ENCODE measurements at places on chromosomes 4 and X.

DNA sequence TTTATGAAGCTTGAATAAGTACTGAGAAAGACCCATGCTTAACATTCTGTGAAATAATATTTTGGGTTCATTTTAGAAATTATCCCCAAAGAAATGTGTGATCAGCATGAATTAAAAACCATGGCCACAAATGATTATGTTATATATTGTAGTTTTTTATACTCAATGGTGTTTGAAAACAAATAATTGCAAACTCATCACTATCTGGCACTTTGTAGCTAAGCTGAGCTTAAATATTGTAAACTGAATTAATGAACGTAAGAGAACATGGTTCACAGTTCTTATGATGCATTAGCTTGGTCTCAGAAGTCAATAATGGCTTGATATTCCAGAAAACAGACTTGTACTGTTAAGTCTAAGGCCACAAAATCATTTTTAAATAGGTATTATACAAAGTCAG is 24.6 kb upstream of the ASB5 start:
- DNase-seq = no peak

- DNase-seq = peak; percentile 89
Measured at GRCh38 chr4:139453371-139454110, 380 bp upstream of the RAB33B start.

DNA sequence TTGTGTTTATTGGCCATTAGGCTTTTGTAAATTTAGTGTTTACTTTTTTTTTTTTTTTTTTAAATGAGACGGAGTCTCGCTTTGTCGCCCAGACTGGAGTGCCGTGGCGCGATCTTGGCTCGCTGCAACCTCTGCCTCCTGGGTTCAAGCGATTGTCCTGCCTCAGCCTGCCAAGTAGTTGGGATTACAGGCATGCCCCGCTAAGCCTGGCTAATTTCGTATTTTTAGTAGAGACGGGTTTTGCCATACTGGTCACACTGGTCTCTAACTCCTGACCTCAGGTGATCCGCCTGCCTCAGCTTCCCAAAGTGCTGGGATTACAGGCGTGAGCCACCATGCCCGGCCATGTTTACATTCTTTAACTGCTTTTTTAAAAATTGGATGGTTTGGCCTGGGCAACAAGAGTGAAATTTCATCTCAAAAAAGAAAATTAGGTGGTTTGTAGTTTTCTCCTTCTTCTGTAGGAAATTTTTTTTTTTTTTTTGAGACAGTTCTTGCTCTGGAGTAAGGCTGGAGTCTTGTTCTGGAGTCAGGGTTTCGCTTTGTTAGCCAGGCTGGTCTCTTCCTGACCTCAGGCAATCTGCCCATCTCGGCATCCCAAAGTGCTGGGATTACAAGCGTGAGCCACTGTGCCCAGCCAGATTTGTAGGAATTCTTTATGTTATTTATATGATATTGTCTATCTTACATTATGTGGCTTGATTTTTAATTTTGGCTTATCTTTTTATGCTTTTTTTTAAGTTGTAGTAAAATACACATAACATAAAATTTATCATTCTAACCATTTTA is 15.1 kb downstream of the UBE2K start:
- no peak for DNase-seq

DNA sequence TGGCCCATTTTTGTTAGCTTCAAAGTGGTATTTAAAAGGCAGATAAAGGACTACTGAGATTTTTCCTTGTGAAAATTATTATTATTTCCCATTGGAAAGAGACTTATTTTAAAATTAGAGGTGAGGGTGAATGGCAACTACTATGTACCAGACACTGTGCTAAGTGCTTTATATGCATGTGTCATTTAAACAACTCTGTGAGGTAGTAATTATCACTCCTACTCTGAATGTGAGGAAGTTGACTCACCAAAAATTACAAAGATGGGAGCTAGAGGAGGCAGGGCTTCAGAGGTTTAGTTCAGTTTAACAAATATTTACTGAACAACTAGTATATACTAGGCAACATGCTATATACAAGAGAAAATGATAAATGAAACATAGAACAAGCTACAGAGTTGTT is 78.2 kb downstream of the MSL3 start:
- DNase-seq = no peak

- no peak for DNase-seq
Measured at GRCh38 chrX:13265549-13266132, 54.2 kb downstream of the ATXN3L start.

DNA sequence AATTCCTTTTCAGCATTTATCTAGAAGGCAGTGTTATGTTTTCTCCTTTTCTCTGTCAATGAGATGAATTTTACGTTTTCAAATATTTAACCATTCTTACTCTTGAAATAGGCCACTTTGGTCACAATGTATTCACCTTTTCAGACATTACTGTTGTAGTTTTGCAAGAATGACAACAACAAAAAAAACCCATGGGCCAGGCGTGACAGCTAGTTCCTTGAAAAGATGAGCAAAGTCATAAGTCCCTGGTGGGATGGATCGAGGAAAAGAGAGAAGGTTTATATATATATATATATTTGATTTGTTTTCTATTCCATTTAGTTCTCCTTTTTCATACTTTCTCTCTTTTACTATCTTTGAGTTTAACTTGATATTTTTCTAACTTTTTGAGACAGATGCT is 38.1 kb upstream of the ACSL1 start:
- DNase-seq = no peak

GRCh38 chr4:62622089-62622488 is 1422.0 kb downstream of the ADGRL3 start:
- DNase-seq = no peak

- no peak for DNase-seq
Measured at GRCh38 chr4:146976145-146976544, 30.5 kb upstream of the TTC29 start.

- DNase-seq = no peak
Measured at GRCh38 chrX:131987252-131987651, 35.9 kb upstream of the STK26 start.

- no peak for DNase-seq
Measured at GRCh38 chrX:13293700-13294099, 26.2 kb downstream of the ATXN3L start.

DNA sequence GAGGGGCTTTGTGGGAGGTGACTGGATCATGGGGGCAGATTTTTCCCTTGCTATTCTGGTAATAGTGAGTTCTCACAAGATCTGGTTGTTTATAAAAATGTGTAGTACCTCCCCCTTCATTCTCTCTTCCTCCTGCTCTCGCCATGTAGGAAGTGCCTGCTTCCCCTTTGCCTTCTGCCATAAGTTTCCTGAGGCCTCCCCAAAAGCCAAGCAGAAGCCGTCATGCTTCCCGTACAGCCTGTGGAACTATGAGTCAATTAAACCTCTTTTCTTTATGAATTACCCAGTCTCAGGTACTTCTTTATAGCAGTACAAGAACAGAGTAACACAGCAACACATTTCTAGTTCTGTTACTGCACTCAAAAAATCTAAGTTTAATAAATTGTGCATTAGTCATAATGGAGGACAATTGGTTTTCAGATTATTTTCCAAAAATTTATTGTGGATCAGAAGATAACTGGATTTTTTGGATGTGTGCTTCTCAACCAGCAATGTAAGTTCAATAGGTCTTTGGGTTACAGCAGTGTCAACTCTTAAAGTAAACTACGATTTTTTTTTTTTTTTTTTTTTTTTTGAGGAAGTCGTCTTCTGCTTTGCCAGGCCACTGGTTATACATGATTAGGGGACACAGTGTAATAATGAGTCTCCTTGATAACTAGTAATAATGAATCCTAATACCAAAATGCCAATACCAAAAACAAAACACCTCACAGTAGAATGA is 69.9 kb downstream of the CHIC2 start:
- no peak for DNase-seq

GRCh38 chr4:94011190-94011589 is 182.6 kb downstream of the ATOH1 start:
- no peak for DNase-seq

DNA sequence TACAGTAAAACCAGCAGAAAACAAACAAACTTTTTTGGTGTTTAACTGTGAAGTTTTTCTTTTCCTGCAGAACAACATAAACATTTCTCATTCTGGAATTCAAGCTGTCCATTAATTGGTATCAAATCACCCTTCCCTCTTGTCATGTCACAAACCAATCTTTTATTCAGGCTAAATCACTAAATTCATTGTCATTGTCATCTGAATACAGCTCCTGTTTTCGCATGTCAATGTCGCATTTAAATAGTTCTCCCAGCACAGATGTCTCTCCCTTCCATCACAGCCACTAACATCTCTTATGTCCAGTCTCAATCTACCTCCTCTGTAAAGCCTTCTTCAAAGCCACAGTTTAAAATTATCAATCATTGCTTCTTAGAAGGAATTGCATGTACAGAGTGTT is 192.1 kb upstream of the PCDH10 start:
- no peak for DNase-seq

DNA sequence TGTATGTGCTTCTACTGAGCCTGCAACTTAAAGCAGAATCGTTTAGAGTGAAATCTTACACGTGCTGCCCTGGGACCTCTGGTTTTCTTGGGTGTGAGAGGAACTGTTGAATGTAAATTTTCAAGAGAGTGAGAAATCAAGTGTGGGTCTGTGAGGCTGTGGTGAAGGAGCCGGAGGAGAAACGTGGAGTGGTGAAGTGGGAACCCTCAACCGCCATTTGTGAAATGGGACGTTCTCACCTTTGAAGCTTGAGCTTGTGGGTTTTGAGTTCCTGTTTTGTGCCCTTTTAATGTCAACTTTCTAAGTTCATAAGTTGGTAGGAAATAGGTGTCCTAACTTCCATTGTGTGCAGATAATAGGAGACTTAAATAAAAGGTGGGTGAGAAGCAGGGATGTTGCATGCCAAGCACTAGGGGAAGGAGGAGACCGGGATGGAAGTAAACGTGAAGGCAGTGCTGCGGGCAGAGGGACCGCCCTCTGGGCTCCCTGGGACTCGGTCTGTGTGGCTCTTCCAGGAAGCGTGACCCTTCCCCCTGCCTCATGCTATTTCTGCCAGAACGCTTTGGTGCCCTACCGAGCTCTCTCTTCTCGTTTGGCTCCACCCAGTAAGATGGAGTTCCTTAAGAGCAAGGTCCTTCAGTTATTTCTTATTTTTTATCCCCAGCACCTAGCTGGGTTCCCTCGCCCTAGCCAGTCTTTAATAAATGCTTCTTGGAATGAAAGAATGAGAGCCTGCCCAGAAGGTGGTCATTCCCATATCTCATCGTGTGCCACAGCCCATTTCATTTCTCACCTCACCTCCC is 56.0 kb downstream of the TMEM131L start:
- no peak for DNase-seq

DNA sequence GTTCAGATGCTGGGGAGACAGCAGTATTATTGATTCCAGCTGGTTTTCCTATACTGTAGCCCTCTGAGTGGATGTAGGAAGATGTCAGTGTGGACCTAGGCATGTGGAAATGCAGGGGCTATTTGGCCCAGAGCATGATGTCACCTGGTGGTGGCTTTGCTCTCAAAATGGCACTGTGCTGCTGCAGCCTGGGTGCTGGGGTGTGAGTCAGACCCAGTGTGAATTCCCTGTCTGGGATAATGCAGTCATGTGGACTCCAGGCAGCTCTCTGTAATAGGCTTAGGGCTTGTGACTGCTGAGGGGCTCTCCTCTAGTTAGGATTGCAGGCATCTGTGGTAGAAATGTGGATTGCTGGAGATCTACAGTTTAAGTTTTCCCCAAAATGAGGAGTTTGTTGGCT is 70.7 kb downstream of the DCAF8L2 start:
- DNase-seq = no peak

DNA sequence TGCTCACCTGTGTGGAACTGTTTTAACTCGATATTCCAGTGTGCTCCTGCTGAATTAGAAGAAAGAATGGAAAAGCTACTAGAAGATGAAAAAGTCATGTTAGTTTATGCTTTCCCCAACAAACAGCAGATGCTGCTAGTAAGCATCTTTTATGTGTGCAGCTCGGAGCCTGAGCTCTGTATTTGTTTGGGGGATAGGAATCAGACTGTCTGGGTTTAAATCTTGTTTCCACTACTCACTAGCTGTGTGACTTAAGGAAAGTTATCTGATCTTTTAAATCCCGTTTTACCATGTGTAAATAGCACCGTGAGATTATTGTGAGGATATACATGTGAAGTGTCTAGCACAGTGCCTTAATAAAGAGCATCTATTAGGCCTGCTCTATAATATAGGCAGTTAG is 24.0 kb upstream of the SPARCL1 start:
- no peak for DNase-seq

- no peak for DNase-seq
Measured at GRCh38 chrX:38347136-38347535, 5.3 kb upstream of the OTC start.

DNA sequence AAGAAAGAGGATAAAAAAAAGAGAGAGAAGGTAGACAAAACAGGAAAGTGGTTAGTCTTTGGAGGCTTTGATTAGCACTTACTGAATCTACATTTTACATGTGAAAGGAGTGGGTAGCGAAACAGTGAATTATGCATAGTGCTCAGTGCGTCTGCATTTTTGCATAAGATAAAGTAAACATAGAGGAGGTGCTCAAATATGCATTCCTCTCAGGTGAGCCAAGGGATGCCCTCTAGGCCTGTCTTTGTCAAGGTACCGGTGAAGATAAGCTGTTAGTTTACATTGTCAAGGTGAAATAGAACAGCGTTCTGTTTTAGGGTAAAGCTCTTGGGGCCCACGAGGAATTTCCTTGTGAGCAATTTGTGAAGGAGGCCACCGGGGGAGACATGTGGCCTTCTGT is 260.6 kb downstream of the TRIML1 start:
- no peak for DNase-seq

- DNase-seq = no peak
Measured at GRCh38 chr4:96247096-96247495, 407.2 kb downstream of the PDHA2 start.

- DNase-seq = no peak
Measured at GRCh38 chr4:59966758-59967157, 1233.4 kb upstream of the ADGRL3 start.

DNA sequence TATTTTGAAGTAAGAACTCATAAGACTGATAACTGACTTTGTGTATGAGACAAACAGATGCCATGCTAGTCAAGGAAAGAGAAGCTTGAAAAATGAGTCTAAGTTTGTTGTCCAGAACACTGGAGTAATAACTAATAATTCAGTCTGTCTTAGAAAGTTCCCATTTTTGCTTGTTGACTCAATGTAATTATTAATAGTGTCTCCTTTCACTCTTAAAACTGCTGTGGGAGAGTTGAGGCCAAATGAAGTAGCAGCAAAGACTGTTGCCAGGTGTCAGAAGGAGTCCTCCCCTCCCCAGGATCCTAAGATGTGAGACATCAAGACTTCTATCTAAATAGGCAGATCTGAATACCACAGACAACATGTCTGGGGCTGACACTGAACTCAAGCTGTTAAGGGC is 20.8 kb upstream of the FAM13A start:
- no peak for DNase-seq

- DNase-seq = peak; percentile 65
Measured at GRCh38 chrX:109475174-109475891, 6.6 kb downstream of the GUCY2F start.

GRCh38 chr4:66837279-66837922 is 707.9 kb downstream of the CENPC start:
- no peak for DNase-seq

DNA sequence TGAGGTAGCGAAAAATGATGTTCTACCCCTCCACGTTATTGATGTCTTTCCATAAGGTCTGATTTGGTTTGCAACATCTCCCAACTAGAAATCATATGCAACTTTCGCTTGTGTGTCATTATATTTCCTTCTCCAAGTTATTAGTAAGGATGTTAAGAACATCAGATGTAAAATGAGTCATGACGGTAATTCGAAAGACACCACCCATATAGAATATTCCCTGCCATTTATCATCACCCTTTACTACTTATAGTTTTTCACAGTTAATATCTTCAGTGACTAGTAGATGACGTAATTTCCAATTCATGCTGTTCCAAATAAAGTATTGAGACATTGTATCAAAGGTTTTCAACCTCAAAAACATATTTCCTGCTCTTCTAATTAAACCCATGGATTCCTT is 146.7 kb upstream of the MAP3K15 start:
- DNase-seq = no peak

Data from neural crest cell (in vitro differentiated cells).